ENCODE measurements at places on chromosomes 3 and 15.
A peak's percentile ranks its signal among the peaks of the same experiment; 100 is the strongest.

DNA sequence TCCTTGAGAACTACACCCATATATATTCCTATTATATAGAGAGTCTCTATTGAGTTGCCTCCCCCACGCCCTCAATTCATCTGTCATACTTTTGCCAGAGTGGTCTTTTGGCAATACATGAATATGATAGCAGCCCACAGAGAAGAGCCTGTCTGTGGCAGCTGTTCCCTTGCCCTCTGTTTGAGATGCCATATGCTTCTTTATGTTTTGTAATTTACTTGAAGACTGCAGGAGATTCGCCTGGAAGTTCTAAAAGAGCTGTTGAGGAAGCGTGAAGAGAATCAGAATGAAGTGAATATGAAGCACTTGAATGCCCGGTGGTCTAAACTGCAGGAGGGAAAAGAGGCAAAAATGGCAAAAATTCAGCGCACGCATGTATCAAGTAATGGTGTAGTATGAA is 27.2 kb downstream of the CFAP91 start:
- DNase-seq, result no peak

DNA sequence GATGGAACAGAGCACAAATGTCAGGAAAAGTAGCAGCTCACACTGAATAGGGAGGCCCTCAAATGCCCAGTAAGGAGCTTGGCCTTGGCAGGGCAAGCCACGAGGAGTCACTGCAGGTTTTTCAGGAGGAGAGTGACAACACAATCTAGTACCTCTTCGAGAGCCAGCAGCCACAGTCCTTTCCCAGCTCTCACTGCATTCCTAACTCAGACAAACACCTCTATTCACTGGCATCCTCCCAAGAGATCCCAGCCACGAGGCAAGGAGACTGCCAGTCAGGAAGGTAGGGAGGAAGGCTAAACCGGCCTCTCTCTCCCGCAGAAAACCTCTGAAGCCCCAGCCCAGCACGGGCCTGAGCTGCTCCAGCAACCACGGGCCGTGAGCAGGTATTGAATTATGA is 146.0 kb upstream of the SMAD3 start:
- DNase-seq, result no peak

GRCh38 chr3:136804813-136805212 is 14.1 kb upstream of the SLC35G2 start:
- DNase-seq, result no peak

DNA sequence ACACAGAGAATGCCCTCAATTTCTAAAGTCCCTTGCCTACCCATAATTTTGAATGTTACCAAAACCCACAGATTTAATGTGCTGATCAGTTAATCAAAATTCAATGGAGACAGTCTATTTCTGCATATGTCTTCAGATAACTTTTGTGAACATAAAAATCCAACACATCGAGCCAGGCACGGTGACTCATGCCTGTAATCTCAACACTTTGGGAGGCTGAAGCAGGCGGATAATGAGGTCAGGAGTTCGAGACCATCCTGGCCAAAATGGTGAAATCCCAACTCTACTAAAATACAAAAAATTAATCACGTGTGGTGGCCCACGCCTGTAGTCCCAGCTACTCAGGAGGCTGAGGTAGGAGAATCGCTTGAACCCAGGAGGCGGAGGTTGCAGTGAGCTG is 49.3 kb downstream of the PEAK1 start:
- DNase-seq, result no peak

GRCh38 chr3:65749066-65749465 is 289.7 kb downstream of the MAGI1 start:
- no peak for DNase-seq

GRCh38 chr3:12797892-12798558 is 1.5 kb downstream of the CAND2 start:
- no peak for DNase-seq

DNA sequence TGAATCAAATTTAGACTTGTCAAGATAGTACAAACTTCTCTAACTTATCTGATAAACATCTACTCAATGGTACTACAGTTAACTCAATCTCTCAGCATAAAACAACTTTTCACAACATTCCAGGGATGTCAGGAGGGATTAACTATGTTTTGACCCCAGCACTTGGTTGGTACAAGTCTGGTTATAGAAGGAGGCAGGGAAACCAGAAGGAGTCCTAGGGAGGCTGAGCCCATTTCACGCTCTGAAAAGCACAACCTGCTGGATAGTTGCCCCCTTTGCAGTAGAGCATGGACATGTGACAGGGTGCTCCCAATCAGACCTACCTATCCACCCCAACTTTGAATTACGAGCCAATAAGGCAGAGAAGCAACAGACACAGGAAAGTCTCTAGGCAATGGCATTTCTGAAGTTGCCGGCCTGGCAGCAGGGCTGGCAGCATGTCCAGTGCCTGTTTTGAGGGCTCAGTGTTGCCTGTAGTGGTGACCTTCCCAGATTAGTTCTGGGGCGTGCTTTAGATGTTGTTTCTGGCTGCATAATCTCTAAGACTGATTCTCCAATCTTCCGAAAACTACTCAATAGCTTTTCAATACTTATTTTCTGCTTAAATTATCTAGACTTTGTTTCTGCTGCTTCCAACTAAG is 8.2 kb downstream of the ANKUB1 start:
- DNase-seq, result no peak

- no peak for DNase-seq
These were observed 29.0 kb downstream of the ADIPOQ start for GRCh38 chr3:186871403-186871924.

DNA sequence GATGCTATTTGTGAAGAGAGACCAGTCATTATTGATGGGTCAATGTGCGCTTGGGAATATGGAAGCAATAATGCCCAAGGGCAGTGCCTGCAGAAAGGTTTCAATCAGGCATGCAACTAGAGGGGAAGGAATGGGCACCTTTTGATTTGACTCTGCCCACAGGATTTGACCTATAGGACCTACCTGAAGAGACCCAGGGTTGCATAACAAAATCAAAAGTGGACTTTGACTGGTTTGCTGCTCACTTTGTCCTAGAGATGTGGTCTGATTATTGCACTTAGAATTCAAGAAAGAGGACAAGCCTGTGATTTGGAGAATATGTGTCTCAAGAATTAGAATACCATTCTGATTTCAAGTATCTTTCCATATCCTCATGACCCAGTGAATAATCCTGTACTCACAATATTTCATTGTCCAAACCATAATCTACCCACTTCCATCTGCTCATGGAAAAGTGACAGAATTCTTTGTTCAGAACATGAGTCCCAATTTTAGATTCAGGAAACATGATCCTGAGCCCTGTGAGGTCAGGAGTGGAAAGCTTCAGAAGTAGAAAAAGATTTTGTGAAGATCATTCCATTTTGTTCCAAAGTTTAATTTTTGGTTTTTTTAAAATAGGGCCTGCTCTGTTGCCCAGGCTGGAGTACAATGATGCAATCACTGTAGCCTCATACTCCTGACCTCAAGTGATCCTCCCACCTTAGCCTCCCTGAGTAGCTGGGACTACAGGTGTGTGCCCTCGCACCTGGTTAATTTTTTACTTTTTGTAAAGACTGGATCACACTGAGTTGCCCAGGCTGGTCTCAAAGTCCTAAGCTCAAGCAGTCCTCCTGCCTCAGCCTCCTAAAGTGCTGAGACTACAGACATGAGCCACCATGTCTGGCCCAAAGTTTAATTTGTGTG is 151.3 kb upstream of the NR2E3 start:
- no peak for DNase-seq

GRCh38 chr3:35665390-35666055 is 26.2 kb downstream of the ARPP21 start:
- DNase-seq, result no peak

- no peak for DNase-seq
These were observed 186.9 kb downstream of the OPA1 start for GRCh38 chr3:193779933-193780332.

- no peak for DNase-seq
These were observed 12.9 kb downstream of the TYRO3 start for GRCh38 chr15:41571948-41572347.

DNA sequence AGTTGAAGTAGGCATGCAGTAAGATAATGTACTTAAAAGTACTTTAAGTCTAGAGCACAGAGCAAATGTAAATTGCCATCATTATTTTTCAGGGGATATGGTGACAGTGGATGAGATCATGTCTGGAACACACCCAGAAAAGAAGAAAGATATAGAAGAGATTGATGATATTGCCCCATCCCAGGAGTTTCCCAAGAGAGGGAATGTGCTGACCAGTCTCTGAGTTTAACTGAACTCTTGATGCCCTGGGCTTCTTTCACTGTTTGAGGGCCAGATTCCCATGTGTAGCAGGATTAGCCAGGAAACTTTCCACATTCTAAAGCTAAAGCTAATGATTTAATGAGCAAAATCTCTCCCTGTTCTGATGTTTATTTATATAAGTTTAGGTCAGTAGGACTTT is 366.8 kb upstream of the UMPS start:
- peak; percentile 77 for DNase-seq

DNA sequence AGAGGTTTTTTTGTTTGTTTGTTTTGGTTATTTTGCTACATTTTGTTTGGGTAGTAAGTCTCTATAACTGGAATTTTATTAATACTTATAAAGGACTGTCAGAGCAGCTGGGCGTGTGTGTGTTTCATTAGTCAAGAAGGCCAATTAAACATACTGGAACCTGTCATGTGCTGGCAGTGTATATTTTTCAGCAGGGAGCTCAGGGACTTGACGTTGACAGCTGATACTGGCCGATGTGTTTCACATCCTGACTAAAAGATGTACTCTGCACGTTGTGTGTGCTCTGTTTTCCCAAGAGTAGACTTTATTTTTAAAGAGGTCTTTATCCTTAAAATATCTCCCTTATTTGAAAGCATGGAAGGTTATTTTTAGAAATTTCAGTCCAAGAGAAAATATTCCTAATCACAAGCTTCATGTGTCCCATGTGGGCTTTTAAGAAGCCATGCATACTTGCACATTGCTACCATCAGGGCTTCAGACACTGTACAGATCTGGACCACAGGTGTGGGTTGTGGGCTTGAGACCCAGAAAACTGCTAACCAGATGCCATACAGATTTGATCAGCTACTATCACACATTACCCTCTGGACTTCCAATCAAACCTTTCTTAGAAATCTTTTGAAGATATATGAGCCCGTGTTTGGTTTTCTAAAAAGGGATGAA is 135.9 kb downstream of the FEZF2 start:
- no peak for DNase-seq

GRCh38 chr3:196093317-196094111 is 11.6 kb upstream of the TFRC start:
- no peak for DNase-seq

GRCh38 chr3:43960448-43960840 is 269.7 kb downstream of the ABHD5 start:
- DNase-seq, result no peak

- DNase-seq, result no peak
These were observed 3.7 kb downstream of the PROS1 start for GRCh38 chr3:93969997-93970396.

DNA sequence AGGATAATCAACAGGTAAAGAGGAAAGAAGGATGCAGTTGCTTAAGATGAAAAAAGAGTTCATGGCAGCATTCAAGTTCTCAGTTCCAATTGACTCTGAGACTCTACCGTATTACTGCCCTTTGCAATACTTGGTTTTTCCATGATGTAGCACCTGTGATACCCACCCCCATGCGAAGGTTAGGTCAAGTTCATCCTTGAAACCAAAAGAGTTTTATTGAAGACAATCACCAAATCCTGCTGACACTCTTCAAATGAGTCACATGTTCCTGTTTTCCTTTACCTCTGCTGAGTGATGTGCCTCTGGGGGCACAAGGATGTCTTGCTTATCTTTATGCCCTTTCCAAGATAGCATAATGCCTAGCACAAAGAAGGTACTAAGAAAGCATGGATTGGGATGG is 111.3 kb upstream of the SLC7A14 start:
- no peak for DNase-seq
